NCI-H2107 (cell line): ENCODE measurements at places on chromosomes 5 and 9.
A peak's percentile ranks its signal among the peaks of the same experiment; 100 is the strongest.

GRCh38 chr9:4798281-4799032, 5.7 kb downstream of the RCL1 start:
- no peak for DNase-seq

GRCh38 chr5:114324282-114324681, 37.6 kb upstream of the KCNN2 start:
- DNase-seq = no peak

- DNase-seq = no peak
Observed at GRCh38 chr5:143197260-143197656, 206.2 kb downstream of the NR3C1 start.

DNA sequence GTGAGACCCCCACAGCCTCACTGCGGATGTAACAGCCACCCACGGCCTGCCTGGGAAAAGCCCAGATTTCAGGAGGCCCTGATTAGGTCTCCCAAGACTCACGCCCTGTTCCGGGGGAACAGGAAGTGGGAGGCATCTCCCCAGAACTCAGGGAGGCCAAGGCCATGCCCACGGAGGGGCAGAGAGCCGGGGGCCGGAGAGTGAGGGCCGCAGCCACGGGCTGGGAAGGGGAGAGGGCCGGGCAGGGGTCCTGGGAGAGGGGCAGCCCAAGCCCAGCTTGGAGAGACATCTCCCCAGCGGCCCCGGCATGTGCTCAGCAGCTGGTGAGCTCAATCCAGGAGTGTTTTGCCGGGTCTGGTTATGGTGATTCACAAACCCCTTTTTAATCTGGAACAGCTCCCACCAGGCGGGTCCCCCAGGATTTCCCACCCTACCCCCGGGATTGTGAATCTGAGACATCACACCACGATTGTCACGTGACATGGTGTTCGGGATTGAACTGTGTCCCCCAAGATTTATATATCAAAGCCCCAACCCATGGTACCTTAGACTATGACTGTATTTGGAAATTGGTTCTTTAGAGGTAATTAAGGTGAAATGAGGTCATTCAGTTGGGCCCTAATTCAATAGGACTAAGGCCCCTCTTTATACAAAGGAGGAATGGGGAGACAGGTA, 26.6 kb downstream of the KCNT1 start:
- DNase-seq = no peak

GRCh38 chr5:106521701-106522100, 1149.0 kb downstream of the EFNA5 start:
- DNase-seq = no peak

DNA sequence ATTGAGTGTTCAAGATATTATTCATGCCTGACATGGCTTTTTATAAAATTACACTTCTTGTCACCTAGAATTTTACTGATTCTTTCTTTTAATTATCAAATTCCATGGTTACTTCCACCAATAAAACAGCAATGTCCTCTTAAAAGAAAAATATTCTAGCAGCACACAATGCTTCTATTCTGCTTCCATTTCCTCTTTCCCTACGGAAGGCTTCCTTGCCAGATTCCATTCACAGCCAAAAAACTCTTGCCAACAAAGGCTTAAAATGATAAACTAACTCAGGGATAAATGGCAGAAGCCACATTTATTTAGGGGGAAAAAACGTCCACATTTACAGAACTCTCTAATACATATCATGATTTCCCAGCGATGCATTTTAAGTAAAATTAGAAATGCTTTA, 111.6 kb downstream of the CTNND2 start:
- DNase-seq = no peak

GRCh38 chr5:126988021-126988569, 42.3 kb downstream of the MARCHF3 start:
- DNase-seq = no peak

DNA sequence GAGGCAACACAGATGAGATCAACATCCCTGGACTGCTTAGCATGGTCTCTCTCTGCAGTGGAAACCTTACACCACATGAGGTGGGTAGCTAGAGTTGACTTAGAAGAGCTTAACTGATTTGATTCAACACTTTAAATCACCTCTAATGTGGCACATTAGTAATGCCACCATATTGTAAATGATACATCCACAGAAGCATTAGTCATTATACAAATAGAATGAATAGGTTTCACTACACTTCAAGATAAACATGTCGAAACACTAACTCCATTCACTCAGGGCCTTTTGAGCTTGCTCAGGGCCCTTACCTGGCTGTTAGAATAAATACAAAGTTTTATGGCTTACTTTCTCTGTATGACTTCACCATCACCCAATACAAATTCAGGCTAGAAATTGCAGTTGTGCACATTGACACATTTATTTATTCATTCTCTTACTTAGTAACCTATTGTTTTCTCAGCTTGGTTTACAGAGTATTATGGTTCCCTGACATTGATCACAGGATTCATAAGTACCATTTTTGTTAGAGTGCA, 9.3 kb upstream of the SMAD5 start:
- DNase-seq = peak; percentile 10

GRCh38 chr9:4938496-4938895, 46.6 kb upstream of the JAK2 start:
- no peak for DNase-seq

- DNase-seq = no peak
Observed at GRCh38 chr9:116020146-116020545, 133.4 kb upstream of the PAPPA start.

DNA sequence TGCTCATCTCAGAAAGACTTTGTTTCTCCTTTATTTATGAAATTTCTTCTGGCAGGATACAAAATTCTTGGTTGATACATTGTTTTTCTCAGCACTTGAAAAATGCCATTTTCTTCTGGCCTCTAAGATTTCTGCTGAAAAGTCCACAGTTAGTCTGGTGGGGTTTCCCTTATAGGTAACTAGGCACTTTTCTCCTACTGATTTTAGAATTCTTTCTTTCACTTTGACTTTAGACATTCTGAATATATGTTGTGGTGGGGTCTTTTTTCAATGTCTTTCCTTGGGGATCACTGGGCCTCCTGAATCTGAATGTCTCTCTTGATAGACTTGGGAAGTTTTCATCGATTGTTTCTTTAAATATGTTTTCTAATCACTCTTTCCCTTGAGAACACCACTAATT, 79.6 kb downstream of the CETN3 start:
- DNase-seq = no peak

GRCh38 chr9:14075218-14075617, 238.7 kb downstream of the NFIB start:
- DNase-seq = peak; percentile 34
